Activated naive CD4-positive, alpha-beta T cell treated with anti-CD3 and anti-CD28 coated beads, Interleukin-2, amount 10 ng/mL, durations not matched to agents 7 days and 5 days (primary cell): ENCODE measurements at places on chromosomes 2 and 18.

GRCh38 chr2:47009253-47009767, 93.7 kb upstream of the MCFD2 start:
- DNase-seq: no peak

DNA sequence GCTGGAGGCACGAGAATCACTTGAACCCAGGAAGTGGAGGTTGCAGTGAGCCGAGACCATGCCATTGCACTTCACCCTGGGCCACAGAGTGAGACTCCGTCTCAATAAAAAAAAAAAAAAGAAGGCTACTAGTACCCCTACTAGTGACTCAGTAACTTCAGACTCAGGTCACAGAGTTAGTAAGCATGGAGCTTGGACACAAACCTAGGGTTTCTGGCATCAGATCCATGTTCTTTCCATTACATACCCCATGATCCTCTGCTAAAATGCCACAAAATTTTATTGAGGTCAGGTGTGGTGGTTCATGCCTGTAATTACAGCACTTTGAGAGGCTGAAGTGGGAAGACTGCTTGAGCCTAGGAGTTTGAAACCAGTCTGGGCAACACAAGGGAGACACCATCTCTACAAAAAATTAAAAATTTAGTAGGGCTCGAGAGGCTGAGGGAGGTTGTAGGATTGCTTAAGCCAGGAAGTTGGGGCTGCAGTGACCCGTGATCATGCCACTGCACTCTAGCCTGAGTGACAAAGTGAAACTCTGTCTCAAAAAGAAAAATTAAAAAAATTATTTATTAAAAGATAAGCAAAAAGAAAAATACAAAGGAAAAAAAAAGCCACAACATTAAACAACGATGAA, 45.1 kb downstream of the DHX57 start:
- no peak for DNase-seq

DNA sequence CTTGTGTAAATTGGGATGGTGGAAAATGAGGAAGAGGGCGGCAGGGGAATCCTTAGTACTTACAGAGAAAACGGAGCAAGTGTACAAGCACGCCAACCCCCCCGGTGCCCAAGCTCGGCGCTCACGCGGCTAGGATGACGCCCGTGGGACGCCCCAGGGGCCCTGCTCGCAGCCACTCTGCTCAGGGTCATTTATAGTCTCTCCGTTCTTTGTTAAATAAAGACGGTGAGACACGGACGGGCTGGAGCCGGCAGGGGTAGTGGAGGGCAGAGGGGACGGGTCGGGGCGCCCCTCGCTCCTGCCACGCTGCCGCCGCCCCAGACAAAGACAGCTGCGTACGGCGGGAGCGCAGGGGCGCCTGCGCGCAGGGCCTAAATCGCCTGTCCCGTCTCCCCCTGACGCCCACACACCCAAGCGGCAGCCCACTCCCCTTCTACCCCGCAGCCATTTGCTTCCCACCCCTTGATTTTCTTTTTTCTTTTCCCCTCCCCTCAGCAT, 37.8 kb downstream of the PCBP1 start:
- DNase-seq: peak; percentile 72

DNA sequence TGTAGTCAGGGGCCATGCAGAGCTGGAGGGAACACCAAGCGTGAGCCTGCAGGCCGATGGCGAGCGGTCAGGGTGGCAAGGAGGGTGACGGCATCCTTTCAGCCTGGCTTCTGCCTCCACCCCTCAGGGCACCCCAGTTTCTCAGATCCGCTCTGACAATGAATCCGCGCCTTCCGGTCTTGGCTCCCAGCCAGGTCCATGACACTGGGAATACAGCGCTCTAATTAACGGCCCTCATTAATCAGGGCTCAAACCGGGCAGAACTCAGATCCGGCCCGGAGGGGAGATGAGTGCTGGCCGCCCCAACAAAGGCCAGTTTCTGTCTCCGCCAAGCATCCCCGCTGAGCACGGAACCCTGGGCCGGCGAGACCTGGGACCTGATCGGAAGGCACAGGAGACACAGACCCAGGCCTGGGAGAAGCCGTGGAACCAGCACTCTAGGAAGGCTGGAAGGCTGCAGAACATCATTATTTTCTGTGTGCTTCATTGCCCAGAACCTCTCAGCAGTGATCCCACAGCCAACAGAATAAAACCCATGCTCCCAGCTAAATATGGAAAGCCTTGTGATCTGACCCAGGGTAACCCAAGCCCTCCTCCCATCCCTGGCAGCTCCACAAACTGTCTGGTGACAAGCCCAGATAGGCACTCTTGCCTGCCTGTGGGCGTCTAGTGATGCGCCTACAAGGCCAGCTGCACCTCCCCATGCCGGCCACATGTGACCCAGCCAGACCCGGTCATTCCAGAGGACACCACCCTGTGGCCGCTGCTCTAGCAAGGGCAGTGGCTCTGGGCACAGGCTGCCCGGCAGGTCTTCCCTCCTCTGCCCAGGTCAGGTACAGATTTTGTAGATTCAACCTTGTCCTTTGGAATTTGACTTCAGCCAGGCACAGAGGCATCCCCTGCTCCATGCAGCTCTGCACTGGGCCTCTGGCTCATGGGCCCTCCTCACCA, 438.7 kb upstream of the MYT1L start:
- no peak for DNase-seq

- DNase-seq: no peak
These were observed 363.3 kb downstream of the MBD2 start for GRCh38 chr18:53861185-53861584.
